ENCODE measurements at places on chromosomes 7 and 10.

DNA sequence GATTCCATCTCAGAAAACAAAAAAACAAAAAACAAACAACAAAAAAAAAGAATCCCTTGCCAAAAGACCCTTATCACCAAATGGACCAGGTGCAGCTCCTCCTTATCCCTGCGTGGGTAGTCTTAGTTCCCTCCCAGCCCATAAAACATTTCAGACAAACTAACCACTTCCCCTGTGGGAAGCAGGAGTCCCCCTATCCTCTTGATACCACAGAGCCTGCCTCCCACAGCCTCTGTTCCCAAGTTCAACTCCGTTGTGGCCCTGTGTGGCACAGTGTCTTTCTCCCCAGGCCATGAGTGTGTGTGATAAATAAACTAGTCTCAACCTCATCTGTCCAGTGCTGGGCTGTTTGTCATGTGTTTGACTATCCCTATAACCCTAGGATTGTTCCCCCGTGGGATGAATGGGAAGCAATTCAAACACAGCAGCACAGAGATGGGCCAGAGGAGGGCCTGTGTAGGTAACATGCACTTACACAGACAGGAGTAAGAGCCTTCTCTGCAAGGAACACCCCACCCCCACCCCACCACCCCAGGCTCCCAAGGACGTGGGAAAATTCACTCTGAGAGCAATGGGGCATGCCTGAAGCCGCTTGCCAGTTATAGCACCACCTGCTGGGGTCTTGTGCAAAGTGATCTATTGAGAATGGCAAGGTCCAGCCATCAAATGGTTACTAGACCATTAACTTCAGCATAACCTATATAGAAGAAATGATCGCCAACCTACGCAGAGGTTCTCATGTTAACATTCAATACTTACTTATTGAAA lies 147.1 kb upstream of the GHITM start:
- DNase-seq, result no peak

GRCh38 chr7:28815369-28815927 lies 142.7 kb downstream of the TRIL start:
- no peak for DNase-seq

GRCh38 chr7:102431617-102432298 lies 1.6 kb upstream of the ORAI2 start:
- no peak for DNase-seq

- DNase-seq, result no peak
Measured at GRCh38 chr7:113086431-113086888, at the start of gene GPR85. Gene GPR85 (minus strand): TSS chr7:113086827. CDS start chr7:113084721, 2,106 bp downstream.

- DNase-seq, result no peak
Measured at GRCh38 chr10:4214908-4215307, 429.9 kb upstream of the KLF6 start.

DNA sequence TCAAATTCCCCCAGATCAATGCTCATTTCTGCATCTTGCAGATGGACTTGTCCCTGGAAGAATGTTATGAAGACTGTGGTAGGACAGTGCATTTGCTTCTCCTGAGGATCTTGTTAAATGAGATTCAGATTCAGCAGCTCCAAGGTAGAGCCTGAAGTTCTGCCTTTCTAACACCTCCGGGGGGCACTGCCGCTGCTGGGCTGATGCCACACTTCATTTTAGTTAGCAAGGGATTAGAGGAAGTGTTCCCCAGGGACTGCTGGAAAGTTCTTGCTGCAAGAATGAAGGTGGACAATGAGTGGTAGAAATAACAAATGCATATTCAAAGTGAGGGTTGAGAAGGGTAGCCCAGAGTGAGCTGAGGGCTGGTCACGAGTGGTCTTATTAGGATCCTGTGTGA lies 434.3 kb upstream of the AKR1E2 start:
- DNase-seq, result no peak

DNA sequence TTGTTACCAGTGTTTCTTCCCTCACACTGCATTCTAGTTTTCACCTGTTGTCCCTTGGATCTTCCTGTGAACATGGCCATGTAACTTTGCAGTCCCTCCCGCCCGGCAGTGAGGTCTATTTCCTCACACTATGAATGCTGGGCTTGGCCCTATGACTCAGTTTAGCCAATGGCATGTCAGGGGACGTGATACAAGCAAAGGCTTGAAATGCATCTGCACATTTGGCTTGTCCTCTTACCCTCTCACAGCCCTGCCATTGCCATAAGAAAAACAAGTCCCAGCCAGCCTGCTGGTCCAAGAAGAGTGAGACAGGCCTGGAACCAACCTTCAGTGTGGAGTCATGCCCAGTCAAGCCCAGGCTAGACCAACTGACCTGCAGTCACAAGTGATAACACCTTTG lies 17.1 kb upstream of the EZH2 start:
- DNase-seq, result no peak

- no peak for DNase-seq
Measured at GRCh38 chr7:157019718-157020451, 9.4 kb upstream of the MNX1 start.

DNA sequence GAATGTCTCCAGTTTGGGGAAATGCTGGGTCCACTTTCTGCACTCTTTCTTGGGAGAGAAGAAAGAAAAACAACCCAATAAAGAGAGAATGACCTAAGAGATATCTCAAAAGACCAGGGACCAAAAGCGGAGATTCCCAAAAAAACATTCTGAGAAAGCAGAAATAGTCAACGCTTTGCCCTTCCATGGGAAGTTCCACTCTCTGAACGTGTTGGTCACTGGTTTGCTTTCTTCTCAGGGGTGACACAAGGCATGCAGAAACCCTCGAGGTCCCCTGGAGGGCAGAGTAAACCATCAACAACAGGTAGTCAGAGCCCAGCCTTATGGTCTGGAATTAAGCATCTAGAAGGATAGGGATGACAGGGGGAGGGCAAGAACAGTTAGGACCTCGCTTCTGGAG lies 26.2 kb upstream of the AOAH start:
- no peak for DNase-seq

GRCh38 chr10:33265621-33266020 lies 68.8 kb downstream of the NRP1 start:
- no peak for DNase-seq

DNA sequence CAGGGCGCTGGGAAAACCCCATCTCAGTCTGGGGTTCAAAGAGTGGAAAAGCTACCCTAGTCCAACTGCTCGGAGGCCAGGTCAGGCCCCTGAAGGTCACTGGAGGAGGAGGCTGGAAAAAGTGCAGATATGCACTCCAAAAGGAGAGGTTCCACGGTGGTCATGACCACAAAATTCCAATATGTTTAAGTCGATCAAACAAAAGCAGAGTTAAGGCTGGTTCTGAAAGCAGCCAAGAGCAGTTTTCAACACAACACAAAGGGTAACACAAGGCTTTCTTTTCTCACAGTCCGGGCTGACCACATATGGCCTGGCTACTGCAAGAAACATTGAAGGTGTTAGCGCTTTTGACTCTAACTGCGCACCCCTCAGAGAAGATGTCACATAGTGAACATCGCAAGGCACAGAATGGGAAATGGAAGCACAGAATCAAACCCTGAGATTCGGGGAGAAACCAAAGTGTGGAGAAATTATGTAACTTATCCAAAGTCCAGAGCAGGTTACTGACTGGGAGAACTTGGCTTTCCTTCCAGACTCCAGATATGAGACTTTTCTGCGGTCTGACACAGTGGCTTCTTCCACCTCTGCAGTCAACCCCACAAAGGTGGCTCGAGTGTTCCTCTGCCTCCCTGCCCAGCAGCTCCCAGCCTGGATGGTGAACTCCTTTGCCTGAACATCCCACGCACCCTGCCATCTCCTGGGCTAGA lies 1.3 kb upstream of the GRB10 start:
- DNase-seq, result no peak

DNA sequence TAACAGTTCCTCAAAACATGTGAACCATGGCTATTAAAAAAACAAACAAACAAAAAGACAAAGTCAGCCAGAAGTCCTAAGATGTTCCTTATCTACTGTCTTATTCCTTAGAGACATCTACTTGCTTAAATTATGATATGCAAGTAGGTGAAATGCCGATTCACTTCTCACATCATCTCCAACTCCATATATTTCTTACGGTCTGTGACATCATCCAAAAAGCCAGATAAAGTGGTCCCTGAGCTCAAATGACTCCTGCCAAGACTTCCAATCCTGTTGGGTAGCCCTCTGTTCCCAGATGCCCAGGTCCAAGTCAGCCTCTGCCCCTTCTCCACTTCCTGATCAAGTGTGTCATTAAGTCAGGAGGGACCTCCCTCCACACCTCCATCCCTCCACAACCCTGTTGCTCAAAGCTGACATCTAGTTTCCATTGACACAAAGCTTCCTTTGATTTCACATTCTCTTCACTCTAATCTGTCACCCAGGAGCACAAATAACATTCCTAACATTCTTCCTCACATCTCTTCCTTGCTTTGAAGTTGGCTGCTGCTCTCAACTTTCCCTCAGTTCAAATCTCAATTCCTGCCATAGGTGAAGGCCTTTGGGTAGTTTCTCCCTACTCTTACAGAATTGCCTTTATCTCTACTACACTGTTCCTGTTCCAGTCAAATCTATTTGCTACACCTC lies 56.1 kb upstream of the PDLIM1 start:
- DNase-seq, result no peak

GRCh38 chr7:79398138-79398749 lies 55.2 kb downstream of the MAGI2 start:
- no peak for DNase-seq

- DNase-seq, result no peak
Measured at GRCh38 chr10:85597006-85597405, 769.6 kb downstream of the GRID1 start.

DNA sequence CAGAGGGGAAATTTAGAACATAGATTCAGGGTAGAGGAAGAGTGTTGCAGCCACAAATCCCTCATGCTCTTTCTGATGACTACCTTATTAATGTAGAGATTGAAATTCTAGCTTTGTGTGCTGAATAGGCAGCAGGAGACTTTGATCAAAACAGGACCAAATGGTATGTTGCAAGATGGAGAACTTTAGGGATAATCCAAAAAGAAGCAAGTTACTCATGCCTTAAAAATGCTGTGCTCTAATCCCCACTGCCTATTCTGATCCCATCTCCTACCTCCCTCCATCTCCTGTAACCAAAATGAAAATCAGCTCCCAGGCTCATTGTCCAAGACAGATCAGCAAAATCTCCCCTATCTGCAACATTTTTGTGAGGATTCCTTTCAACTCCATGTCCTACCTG lies 31.3 kb downstream of the CH25H start:
- DNase-seq, result no peak

GRCh38 chr7:69434398-69434815 lies 163.9 kb upstream of the AUTS2 start:
- DNase-seq, result no peak

- no peak for DNase-seq
Measured at GRCh38 chr10:48197236-48197899, 77.1 kb downstream of the FRMPD2 start.

- no peak for DNase-seq
Measured at GRCh38 chr7:66558660-66559465, 69.8 kb upstream of the KCTD7 start.

GRCh38 chr10:92413011-92413410 lies 122.0 kb downstream of the MARCHF5 start:
- no peak for DNase-seq

DNA sequence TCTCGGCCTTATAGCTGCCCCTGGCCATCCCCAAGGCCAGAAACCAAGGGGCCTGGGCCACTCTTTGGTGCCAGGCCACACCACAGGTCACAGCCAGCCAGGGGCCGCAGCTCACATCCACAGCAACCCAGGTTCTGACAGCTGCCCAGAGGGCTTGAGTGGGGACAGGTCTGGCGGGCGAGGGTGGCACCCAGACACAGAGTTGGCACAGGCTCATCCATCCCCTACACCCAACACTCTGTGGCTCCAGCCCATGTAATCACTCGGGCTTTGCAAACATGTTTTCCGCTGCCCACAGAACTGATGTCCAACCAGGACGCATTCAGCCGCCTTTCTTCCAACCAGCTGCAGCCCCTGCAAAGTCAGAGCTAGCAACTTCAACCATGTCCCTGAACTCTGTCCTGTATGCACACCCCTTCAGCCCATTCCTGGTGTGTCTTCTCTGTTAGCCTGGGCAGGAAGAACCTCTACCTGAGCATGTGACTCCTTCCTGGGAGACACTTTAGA lies 57.7 kb upstream of the PPP2R2D start:
- no peak for DNase-seq

DNA sequence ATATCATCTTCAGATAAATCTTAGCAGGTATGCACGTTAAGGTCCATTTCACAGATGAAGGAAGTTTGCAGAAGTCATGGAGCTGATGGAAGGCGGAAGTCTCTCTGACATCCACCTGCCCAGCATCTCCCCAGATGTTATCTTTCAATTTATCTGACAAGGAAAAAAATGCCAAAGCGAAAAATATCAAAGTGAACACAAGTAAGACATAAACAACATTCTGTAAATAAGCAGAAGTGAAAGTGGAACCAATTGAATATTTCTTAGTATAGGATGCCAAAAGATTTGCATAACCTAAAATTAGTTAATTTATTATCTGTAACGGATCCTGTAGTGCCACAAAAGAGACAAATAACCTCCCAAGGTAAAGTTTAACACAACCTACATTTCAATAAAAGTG lies 73.6 kb upstream of the NEBL start:
- DNase-seq, result no peak

- no peak for DNase-seq
Measured at GRCh38 chr7:44244282-44244681, 43.5 kb downstream of the YKT6 start.
